ENCODE measurements at places on chromosomes 3 and 15. TPM values are rescaled to one million over a fixed set of nuclear protein-coding genes. Genes with fewer than 3 reads are reported as not detected.
A peak's percentile ranks its signal among the peaks of the same experiment; 100 is the strongest.

DNA sequence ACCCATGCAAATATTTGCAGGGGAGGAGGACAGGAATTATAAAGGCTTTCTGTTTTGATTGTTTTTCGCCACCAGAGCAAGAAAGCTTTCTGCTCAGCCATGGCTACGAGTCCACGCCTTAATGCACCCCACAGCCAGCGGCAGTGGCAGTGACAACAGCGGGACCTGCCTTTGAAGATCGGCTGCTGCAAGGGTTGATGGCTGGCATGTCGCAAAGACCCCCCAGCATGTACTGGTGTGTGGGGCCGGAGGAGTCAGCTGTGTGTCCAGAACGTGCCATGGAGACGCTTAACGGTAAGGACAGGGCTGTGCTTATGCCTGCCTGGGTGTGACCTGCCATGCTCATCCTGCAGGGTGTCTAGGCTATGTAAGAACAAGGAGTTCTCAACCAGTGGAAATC is 5.3 kb downstream of the LRRK1 start:
- DNase-seq: peak; percentile 44

DNA sequence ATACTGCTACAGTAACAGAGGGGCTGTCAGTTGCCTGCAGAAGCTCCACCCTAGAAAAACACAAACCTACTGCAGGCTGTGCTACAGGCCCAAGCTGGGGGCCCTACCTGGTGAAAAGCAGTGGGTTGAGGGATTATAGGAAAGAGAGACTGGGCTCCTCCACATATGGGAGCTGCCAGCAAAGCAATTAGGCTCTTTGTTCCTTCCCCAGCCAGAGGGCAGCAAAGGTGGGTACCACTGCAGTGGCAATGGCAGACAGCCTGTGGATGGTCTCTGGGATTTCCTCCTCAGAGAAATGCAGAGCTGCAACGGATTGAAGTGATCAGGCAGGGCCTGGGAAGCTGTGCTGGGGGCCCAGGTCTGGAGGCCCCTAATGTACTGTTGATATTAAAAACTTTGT is 19.1 kb upstream of the DNAAF4 start:
- DNase-seq: no peak

DNA sequence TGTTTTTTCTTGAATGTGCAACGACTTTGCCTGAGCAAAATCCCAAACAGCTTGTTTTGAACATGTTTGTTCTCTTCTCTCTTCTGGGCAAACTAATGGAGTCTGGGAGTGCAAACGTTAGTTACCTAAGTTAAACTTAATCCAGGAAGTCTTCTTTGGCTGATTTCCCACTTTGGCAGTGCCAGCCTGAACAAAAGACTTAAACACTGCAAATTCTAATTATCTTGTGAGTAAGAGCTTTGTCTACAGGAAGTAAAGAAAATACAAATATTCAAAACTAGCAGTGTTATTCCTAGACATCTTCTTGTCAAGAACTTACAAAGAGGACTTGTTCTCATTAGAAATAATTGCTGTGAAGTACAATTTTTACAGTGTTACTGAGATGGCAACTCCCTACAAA is 16.7 kb upstream of the DENND6A start:
- no peak for DNase-seq

- DNase-seq: no peak
These were observed 12.3 kb downstream of the CPNE9 start for GRCh38 chr3:9715764-9716437.

DNA sequence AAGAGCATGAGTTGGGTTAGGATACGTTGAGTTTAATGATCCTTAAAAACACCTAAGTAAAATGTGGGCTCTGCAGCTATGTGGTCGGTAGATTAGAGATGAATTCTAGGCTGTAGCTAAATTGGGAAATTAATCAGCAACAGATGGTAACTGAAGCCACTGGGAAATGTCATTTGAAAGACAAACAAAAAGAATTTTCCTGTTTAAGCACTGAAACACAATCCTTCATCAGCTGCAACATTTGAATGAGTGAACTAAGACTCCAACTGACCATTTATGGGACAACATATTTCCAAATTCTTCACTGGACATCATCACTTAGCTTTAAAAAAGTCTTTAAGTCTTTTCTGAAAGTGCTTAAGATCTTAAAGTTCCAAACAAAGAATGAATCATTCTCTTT is 226.9 kb downstream of the ZNF385D start:
- DNase-seq: no peak

Gene SPINK8
- not detected for total RNA-seq

Gene MAP6D1
- total RNA-seq: 10.8 TPM

Gene PIK3R4
- total RNA-seq: 27.7 TPM

Gene ZNF502
- not detected for total RNA-seq

Gene SMCO1
- not detected for total RNA-seq

Gene CCR9
- total RNA-seq: not detected

Data from Karpas-422 (cell line).